ENCODE measurements at places on chromosomes 2 and 18. TPM values are rescaled to one million over a fixed set of nuclear protein-coding genes. Genes with fewer than 3 reads are reported as not detected.

GRCh38 chr18:5469340-5469739 lies 74.5 kb downstream of the EPB41L3 start:
- no peak for DNase-seq

DNA sequence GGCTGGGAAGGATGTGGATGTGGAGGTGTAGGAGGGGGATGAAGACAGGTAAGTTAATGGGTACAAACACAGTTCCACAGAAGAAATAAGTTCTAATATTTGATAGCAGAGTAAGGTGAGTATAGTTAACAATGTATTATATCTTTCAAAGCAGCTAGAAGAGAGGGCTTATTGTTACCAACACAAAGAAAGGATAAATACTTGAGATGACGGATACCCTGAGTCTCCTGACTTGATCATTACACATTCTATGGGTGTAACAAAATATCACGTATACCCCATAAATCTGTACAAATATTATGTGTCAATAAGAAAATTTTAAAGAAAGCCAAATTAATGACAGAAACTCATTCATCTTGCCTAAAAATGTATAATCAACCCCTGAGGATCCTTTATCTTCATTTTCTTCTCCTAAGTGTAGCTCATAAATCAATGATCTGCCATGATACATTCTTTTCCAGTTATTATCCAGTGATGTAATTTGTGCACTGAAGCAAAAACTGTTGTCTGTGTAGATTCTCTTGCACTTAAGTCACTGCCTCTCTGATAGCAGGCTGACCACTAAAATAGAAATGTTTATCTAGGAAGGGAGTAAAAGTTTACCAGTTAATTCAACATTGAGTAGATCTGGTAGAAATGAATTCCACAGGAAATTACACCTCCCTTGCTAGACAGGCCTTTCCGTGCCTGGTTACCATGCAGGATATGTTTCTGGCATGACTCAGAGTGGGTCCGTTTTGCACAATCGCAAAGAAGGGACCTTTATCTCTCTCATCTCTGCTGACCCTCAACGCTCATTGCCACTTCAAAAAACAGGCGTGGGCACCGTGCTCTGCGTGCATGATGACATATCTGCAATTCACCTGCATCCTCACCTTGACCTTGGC lies 249.7 kb upstream of the NCKAP5 start:
- no peak for DNase-seq

DNA sequence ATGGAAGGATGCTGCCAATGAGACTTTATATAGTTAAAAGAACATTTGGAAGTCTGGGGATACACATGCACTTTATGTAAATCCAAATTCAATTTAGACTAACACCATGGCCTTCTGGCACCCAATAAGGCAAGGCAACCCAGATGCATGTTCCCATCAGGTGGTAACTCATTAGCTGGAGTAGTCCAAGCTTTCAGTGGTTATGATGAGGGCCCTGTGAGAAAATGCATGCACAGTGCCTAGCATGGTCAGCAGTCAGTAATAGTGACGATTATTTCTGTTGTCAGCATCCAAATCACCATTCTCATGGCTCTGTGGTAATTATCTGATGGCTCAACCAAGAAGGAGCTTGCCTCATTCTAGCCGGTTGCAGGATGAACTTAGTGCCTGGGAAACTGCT lies 70.3 kb upstream of the CTLA4 start:
- no peak for DNase-seq

DNA sequence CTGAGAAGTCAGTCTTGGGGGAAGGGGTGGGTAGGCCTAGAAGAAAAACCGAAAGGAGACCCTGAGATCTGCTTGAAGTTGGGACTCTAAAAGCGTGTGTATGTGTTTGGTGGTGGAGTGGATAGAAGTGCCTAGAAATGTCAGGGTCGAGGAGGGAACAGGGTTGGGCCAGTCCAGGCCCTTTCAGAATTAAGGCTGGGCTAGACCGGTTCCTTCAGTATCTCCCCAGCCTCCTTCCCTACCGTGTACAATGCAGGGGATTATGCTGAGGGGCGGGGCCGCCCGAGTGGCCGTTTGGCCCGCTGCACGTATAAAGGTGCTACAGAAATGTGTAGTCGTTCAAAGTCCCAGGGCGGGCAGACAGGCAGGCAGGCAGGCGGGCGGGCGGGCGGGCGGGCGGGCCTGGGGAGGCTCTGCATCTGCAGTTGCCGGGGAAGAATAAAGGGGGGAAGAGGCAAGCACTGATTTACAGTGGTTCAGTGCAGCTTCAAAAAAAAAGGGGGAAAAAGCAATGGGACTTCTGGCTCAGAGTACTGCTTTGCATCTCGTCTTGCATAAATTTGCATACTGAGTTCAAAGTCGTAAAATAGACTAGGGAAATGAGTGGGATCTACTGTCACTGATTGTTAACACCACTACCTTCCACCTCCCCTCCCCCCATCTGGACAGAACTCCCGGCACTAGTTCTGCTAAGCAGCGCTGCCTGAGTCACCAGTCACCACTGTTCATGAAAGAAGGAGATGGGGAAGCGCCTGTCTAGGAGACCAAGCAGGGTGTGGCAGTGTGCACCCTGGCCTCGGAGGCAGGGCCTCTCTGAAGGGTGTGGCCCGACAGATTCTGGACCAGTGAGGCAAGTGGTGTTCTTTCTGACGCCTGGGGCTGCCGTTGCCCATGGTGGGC lies 3.6 kb downstream of the IGFBP2 start:
- DNase-seq = peak; percentile 84

DNA sequence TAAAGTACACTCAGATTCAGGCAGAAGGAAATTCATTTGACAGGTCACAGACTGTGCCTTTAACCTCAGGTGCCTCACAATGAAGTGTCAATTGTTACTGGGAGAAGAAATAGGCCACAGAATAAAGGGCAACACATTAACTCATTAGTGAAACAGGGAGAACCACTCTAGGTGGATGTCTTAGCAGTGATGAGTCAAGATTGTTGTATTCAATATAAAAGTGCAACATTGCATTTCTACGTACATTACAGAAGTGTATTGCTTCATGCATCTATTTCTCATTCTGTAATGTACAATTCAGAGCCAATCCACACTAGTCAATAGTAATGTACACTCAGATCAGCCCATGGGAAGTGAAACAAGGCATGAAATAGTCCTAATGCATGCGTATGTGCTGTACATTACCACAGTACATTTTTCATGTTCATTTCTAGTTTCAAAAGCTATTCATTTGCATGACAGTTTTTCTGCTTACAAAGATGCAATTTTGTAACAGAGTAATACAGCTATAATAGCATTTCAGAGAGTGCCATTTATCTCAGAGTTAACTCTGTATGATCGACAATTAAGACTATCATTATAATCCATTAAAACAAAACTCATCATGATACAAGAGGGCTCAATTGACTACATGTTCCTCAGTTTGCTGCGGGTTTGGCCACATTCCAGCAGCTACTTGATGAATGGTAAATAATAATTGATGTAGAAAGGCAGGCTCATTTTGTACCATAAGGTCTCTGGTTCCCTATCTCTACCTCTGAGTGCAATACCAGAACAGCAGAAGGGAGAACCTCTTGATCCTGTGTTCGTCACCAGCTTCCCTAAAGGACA lies 12.2 kb upstream of the ARL5A start:
- DNase-seq = no peak

DNA sequence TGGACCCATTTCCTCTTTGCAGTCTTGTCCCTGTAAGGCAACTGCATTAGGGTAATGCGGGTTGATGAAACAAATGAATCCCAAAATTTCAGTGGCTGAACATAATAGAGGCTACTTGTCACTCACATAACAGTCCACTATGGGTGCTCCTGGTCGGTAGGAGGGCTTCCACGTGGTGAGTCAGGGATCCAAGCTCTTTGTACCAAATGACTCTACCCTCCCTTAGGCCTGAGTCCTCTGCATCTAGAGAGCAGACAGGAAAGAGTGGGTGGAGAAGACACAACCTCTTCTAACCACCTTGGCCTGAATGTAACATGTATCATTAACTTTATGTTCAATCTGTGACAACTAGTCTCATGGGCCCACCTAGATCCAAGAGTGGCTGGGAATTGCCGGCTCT lies 86.2 kb upstream of the HAAO start:
- DNase-seq = no peak

- no peak for DNase-seq
These were observed 137.2 kb downstream of the TFCP2L1 start for GRCh38 chr2:121147766-121148165.

DNA sequence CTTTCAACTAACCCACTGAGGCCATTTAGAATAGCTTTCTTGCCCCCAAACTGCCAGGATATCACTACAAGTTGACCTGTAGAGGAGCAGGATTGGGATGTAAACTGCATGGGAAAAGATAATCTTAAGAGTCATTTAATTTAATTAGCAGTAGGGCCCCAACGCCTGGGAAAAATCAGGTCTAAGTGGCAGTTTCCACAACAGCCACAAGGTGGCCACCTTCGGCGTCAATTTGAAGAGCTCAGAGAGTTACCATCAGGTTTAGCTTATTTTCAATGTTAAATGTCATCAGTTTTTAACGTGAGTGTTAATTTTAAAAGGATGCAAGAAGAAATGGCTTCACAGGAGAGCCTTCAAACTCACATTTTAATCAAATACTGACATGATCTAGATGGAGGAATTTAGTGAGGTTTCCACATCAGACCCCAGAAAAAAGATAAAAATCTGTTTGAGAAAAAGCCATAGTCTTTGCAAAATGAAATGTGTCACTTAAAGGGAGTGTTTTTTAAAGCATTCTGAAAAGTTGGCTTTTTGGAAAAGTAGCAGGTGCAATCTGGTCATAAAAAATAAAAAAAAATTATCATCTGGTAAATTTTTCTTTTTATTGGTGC lies 77.3 kb upstream of the UPP2 start:
- DNase-seq = peak; percentile 85

- no peak for DNase-seq
These were observed 220.1 kb downstream of the FBXO15 start for GRCh38 chr18:73927496-73927895.

DNA sequence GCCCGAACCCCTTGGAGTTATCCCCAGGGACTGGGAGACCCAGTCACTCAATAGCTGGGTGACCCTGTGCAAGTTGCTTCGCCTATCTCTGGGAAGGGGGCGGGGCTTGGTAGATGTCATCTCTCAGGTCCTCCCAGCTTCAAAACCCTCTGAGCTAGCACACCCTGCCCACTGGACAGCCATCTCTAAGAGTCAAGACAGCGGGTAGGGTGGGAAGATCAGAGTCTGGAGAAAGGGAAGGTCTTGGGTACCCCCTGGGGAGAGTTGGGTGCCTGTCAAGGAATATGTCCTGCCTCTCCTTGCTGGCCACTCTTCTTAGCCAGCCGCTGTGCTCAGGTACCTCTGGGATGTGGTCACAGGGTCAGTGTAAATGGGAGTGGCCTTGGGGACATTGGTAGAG lies 8.0 kb downstream of the GLI2 start:
- DNase-seq = peak; percentile 45

GRCh38 chr18:10752382-10752781 lies 226.6 kb downstream of the NAPG start:
- DNase-seq = no peak

GRCh38 chr2:134581877-134582546 lies 136.8 kb downstream of the TMEM163 start:
- no peak for DNase-seq

DNA sequence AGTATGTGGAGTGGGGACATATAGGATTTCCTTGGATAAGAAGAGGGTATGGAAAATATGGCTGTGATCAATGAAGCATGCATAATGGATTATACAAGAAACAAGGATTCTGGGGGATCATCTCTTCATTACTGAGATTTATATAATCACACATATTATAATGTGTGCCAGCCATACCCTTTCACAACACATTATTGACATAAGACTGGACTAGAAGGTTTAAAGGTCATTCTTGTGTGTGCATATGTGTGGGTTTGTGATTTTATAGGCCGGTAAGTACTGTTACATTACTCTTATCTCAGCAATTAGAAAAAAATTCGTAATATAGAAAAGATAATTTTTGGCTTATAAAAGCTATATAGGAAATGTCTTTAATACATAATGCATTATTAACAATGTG lies 62.2 kb upstream of the DCC start:
- no peak for DNase-seq

- DNase-seq = no peak
These were observed 427.0 kb upstream of the KCNH7 start for GRCh38 chr2:163265562-163265961.

GRCh38 chr2:143142598-143142997 lies 13.4 kb downstream of the ARHGAP15 start:
- DNase-seq = no peak

GRCh38 chr2:135422898-135423297 lies 108.1 kb downstream of the ZRANB3 start:
- DNase-seq = no peak

DNA sequence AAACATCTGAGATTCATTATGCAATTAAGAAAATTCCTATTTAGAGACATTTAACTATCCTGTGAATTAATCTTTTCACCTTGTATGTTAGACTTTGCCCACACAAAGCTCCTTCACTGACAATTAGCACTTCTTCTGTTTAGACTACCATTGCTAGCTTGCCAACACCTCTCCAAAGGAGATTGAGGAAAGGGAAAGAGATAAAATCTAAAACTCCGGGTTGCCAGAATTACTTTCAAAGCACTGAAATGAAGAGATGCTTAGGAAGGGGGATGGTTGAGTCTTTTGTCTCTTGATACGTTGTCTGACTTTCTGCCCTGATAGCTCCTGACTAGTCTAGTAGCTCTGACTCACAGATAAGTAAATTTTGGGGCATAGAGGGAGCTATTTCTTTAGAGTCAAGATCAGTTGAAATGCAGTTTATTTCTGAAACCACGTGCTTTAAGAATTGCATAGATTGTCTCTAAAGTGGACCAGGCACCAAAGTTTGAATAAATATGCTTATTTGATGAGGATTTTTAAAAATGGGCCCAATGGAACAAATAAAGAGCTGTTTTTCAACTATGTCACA lies 74.1 kb upstream of the DSEL start:
- no peak for DNase-seq

DNA sequence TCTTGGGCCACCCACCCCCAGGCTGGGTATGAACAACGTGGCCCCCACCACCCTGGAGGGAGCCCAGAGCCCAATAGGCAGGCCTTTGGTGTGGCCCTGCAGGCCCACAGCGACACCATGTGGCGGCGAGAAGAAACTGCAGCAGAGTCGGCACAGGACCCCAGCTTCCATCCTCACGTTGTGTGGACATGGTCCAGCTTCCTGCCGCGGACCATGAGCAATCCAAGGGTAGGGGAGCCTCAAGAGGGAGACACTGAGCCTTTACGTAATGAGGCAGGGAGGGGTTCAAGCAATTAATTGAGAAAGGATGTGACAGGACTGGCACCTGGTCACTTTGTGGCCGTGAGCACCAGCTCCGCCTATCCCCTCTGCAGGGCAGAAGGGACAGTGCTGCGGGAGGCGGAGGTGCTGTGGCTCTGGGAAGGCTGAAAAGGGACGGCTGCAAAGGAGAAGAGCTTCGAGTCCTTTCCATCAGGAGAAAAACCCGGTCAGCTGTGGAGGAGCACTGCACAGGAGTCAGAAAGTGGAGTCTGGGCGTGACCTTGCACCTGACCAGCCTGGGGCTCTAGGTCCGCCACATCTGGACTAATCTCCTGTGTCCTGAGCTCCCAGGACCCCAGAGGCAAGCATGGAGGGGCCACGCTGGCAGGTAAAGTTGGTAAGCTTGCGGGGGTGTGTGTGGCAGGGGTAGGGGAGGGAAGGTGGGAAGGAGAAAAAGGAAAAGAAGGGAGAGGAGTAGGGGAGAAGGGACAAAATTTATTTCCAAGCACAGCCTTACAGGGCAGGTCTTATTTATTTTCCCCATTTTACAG lies 44.9 kb downstream of the TMEM37 start:
- DNase-seq = peak; percentile 93

Gene TMEM200C
- total RNA-seq = 7.3 TPM

Gene SEMA4F
- 10.1 TPM for total RNA-seq

Gene LIMS3
- 4.2 TPM for total RNA-seq

Gene ATRAID
- total RNA-seq = 145 TPM

Gene CNRIP1
- total RNA-seq = 0.57 TPM

Gene REG1B
- not detected for total RNA-seq

Gene SRD5A2
- not detected for total RNA-seq

Gene C1QL2
- total RNA-seq = not detected

Gene RNF125
- 29.3 TPM for total RNA-seq

Gene SAG
- not detected for total RNA-seq
